ENCODE measurements at places on chromosomes 2 and 18.

GRCh38 chr2:11983870-11984269, 237.4 kb downstream of the LPIN1 start:
- DNase-seq = no peak

- DNase-seq = no peak
Observed at GRCh38 chr2:2721296-2721835, 390.3 kb upstream of the MYT1L start.

- DNase-seq = no peak
Observed at GRCh38 chr2:105764059-105764458, 19.3 kb downstream of the NCK2 start.

- no peak for DNase-seq
Observed at GRCh38 chr2:47222826-47223554, 67.9 kb upstream of the STPG4 start.

DNA sequence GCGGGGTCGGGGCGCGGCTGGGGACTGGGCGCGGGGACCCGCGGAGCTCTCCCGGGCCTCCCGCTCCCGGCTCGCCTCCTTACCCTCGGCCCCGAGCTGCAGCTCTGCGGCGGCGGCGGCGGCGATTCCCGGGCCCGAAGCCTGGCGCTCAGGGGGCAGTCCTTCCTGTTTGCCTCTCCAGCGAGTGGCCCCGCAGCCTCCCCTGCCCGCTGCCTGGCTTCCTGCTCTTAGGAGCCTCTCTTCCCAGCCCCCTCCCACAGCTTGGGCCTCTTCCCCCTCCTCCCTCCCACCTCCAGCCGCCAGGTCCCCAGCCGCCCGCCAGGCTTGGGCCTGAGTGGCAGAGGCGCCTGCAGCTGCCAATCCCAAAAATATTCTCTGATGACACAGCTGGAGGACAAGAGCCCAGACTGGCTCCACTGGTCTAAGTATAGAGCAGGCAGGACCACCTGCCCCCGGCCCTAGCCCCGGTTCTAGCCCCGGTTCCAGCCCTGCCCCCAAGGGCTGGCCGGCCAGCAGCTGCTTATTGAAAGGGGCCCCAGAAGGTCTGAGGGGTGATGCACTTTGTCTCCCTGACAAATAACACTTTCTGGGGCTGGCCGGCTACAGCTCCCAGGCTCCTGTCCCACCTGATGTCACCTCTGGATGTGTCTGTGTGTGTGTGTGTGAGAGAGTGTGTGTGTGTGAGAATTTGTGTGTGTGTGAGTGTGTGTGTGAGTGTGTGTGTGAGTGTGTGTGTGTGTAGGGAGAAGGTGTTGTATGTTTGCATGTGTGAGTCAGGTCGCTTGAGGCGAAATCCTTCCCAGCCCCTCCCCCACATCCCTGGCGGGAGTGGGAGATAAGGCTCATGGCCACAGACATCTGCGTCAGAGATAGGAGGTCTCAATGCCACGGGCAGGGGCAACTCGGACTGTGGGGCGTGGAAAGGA, at the start of gene OBSL1:
Gene OBSL1, minus strand, starts transcription at position 229 of the 926 bp plus-strand sequence. CDS start 307 bp downstream, outside the sequence.
- no peak for DNase-seq

DNA sequence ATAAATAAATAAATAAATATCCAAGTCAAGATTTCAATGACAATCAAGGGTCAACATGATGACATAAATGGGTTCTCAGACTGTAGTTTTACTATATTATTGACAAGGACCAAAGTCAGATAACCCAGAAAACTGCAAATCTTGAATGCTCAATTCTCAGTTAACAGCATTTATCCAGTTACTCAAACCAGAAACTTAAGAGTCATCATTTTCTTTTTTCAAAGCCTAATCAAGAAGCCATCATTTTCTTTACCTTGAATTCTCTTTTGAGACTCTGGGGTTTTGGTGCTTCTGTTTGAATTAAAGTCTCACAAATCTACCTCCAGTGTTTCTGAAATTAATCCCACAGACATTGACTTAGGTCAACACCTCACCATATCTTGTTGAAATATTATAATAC, 14.1 kb downstream of the TRMT61B start:
- no peak for DNase-seq

DNA sequence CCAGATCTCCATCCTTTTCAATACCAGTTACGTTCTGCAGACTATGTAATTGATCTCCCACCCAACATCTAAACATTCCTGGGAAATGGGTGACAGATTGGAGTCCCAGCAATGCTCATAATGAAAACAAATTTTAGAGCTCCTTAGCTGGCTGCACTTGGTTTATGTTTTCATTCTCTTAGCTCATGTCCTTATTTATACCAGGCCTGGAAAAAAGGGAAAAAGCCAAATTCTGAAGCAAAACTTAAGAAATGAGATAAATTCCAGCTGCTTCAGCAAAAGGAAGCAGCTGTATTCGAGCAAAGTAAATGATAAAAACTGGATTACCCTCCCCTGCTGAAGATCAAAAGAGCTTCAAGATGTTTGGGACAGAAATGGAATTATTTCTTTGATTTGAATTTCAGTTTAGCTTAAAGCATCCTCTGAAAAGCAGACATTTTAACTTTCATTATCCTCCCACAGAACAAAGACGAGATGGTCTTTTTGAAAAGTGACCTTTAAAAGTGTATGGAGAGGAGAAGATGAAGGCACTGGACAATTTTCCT, 196.5 kb upstream of the THUMPD2 start:
- DNase-seq = no peak

DNA sequence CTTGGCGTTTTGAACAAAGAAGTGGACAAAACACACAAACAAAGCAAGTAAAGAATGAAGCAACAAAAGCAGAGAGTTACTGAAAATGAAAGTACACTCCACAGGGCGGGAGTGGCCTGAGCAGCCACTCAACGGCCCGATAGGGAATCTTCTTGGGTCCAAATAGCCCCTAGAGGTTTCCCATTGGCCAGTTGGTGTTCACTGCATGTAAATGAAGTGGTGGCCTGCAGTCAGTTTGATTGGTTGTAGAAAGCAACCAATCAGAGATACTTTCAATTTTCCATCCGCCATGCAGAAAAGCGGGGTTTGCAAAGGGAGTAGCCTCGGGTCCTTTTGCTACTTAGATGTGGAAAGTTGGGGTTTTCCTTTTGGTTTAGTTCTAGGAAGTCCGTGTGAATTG, 31.6 kb downstream of the CYBRD1 start:
- DNase-seq = no peak

GRCh38 chr18:7608781-7609201, 41.7 kb downstream of the PTPRM start:
- no peak for DNase-seq

DNA sequence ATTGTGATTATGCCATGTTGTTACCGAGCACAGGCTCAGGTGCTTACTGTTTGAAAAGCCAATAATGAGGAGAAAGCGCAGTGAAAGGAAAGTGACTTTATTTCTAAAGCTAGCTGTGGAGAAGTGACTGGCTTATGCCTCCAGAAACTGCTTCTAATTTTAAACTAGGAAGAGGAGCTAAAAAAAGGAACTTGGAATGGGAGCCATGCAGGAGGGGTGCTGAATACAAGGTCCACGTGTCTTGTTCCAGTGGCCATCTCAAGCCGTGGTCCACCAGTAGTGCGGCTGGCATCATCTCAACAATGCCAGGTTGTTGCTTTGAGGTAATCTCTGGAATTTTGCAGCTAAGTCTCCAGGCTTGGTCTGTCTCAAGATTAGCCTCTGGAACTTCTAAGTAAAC, 282.0 kb downstream of the THSD7B start:
- no peak for DNase-seq

DNA sequence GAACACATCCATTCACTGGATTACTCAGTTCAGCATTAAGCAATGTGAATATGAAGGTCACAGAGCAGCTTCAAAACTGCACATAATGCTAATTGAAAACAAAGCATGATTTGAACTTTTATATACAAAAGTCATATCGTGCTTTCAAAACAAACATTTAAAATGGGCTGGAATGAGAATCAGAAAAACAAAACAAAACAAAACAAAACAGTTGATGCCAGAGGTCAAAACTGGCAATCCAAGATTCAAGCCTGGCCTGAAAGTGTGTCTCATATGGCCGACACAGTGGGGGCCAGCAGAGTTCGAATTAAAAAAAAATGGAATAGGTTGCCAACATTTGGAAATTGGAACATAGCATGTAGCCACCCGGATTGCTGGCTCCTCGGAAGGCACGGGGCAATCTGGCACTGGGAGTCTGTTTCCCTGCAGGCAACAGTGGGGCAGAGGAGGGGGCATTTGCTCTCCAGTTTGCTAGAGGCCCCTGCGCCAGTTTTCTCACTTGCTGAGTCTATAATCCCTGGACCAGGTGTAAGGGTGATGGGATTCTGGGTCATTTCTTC, 294.4 kb downstream of the ZNF521 start:
- DNase-seq = no peak

DNA sequence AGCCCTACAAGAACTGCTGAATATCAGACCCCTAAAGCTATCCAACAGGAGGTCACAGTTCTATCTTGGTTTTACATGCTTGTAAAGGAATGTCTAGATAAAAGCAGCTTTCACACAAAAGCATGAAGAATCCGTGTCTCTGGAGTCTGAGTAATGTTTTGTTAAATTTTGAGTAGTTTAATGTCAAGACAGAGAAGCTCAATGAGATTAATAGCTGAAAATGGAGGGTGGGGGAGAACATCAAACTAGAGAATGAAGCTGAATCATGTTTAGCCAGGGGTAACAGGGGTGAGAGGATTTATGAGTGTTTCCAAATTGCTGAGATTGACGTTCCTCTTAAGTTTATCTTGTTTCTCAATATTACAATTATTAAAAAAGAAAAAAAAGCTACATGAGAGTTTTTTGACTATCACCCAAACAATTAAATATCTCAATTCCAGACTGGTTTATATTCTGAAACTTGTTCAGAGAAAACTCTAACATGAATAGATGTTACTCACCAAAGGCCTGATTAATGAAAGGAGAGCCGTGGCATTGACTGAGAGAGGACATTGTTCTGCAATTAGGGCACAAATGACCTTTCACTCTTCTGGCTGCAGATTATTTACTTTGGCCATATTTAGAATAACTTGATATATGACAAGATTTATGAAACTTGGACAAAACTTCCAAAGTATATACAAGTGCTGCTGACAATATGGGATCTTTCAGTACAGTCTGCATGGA, 266.4 kb upstream of the ETAA1 start:
- DNase-seq = no peak
